Activated CD8-positive, alpha-beta T cell treated with anti-CD3 and anti-CD28 coated beads for 36 hours (primary cell): ENCODE measurements at places on chromosomes 7 and 10. TPM values are rescaled to one million over a fixed set of nuclear protein-coding genes. Genes with fewer than 3 reads are reported as not detected.

DNA sequence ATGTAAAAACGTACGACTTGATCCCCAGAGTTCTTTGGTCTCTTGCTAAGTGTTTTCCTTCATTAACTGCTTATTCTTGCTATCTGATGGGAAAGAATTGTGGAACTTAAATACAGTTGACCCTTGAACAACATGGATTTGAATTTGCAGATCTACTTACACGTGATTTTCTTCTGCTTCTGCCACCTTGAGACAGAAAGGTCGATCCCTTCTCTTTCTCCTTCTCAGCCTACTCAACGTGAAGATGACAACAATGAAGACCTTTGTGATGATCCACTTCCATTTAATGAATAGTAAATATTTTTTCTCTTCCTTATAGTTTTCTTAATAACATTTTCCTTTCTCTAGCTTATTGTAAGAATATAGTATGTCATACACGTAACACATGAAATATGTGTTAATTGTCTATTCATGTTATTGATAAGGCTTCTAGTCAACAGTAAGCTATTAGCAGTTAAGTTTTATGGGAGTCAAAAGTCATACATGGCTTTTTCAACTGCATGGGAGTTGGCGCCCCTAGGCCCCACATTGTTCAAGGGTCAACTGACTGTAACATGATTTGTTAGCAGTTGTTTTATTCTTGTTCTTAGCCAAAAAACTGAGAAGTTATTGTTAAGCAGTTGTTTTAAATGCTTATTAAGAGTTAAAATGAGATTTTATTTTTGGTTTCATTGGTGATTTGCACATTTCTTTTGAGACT is 11.2 kb downstream of the MKLN1 start:
- H3K4me3 ChIP-seq: no peak overlapping the region
- H3K4me1 ChIP-seq: peaks cover 65% of the 10 kb centered on the region
- peaks cover 44% of the 10 kb centered on the region for H3K36me3 ChIP-seq
- DNase-seq: no peak
- H3K27me3 ChIP-seq: no peaks in the 10 kb centered on the region
- no peak overlapping the region for H3K27ac ChIP-seq

DNA sequence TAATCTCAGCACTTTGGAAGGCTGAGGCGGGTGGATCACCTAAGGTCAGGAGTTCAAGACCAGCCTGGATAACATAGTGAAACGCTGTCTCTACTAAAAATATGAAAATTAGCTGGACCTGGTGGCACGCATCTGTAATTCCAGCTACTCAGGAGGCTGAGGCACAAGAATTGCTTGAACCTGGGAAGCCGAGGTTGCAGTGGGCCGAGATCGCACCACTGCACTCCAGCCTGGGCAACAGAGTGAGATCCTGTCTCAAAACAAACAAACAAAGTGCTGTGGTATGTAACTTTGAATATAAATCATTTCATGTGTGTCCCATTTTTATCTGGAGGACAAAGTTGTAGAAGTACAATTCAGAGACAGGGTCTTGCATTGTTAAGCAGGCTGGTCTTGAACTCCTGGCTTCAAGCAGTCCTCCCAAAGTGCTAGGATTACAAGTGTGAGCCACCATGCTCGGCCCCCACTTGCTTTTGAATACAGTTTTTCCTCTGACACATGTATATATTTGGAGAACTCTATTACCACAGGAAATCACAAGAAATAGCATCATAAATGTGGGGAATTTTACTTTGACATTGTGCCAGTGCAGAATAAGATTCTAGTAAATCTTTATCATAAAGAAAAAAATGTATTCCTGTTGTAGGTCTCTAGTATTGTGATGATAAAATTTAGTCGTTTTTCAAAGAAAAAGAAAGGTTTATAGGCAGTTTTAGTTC is 32.6 kb downstream of the PTPN12 start:
- no peak overlapping the region for H3K27ac ChIP-seq
- DNase-seq: no peak
- no peak overlapping the region for H3K4me3 ChIP-seq
- H3K4me1 ChIP-seq: peaks cover 9% of the 10 kb centered on the region

GRCh38 chr10:116450861-116451260 is 23.2 kb downstream of the PNLIPRP3 start:
- no peaks in the 10 kb centered on the region for H3K27me3 ChIP-seq
- DNase-seq: no peak
- H3K36me3 ChIP-seq: no peaks in the 10 kb centered on the region
- no peak overlapping the region for H3K27ac ChIP-seq

- H3K4me1 ChIP-seq: no peaks in the 10 kb centered on the region
- H3K27me3 ChIP-seq: peaks cover 1% of the 10 kb centered on the region
- no peak overlapping the region for H3K4me3 ChIP-seq
- H3K27ac ChIP-seq: no peak overlapping the region
- DNase-seq: no peak
- no peaks in the 10 kb centered on the region for H3K36me3 ChIP-seq
These were observed 58.8 kb upstream of the HBP1 start for GRCh38 chr7:107109955-107110354.

SMURF1 gene
- 9.4 TPM for total RNA-seq

EPHB6 gene
- 3.5 TPM for total RNA-seq

DNA sequence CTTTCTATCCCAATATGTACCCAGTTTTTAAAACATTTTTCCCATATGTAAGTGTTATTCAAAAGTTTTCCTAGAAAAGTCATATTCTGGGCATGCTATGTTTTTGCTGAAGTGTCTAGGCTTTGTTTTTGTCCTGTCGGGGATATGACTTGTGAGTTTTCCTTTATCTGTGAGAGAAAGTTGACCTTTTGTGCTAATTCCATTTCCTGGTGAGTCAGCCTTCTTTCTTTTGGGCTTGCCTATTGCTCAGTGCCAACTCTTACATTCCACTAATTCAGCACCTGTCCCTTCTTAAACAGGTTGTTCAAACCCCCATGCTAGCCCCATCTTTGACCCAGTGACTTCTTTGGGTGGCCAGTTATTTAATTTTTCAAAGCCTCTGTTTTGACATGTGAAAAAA is 146.2 kb downstream of the AHR start:
- no peak overlapping the region for H3K27ac ChIP-seq
- peaks cover 15% of the 10 kb centered on the region for H3K4me1 ChIP-seq
- H3K36me3 ChIP-seq: peaks cover 12% of the 10 kb centered on the region
- H3K27me3 ChIP-seq: peaks cover 9% of the 10 kb centered on the region

DLX5 gene
- not detected for total RNA-seq

BHLHA15 gene
- total RNA-seq: not detected

GRCh38 chr7:21828841-21829240 is 116.9 kb downstream of the CDCA7L start:
- H3K4me1 ChIP-seq: no peaks in the 10 kb centered on the region
- peaks cover 2% of the 10 kb centered on the region for H3K27me3 ChIP-seq
- H3K4me3 ChIP-seq: no peak overlapping the region
- no peak for DNase-seq
- H3K27ac ChIP-seq: no peak overlapping the region

MGAM2 gene
- not detected for total RNA-seq

SYT15 gene
- 0.59 TPM for total RNA-seq
